Dermis blood vessel endothelial cell (primary cell): ENCODE measurements at places on chromosomes 2 and 18.

DNA sequence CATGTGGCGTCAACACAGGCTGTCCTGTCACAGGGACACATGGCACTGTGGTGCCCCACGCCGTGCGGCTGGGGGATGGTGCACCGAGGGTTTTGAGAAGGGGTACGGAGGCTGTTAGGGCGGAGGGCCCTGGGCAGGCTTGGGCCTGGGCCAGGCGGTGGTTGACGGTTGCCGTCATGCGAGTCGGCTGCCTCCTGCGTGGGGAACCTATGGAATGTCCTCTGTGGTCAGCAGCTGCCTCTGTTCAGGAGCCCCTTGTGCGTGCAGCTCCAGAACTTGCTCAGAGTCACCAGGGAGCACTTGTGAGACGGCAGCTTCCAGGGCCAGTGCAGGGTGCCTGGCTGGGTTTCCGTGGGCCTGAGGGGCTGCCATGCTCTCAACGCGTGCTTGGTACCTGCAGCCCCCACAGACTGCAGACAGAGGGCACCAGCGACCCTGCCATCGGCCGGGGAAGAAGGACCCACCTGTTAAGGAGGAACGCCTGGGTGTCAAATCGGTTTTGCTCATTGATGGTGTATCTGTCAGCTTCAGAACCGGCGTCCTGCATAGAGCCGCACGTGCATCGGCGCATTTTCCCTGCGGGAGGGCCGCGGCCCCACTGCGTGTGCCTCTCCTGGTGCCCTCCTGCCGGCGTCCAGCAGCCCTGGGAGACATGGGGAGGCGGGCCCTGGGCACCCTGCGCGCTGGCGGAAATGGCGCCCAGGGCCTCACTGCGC, 10.0 kb upstream of the D2HGDH start:
- peak; percentile 32 for DNase-seq

DNA sequence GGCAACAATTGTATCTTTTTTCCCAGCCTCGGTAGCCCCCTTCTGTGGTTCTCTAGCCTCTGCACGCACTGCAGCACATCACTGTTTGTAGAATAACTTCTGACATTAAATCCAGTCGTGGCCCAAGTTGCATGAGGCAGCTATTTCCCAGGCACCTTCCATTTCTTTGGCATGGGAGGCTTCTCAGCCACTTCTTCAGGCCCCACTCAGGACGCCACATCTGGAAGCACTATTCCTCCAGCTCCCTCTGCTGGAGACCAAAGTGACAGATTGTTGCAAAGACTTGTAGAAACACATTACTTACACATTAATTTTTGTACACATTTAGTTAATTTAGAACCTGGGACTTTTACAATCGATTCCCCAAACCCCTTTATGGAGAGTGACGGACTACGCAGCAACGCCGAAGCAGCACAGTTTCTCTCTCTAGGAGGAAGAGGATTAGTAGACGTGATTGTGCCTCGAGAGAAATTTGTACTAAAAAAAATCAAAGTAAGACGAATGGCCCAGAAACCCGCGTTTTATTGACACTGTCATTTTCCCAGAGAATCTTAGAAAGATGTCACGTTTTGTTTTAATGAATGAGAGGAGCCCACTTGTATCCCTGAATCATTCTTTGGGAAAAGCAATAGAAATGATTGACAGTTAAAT, 57.8 kb upstream of the RGPD5 start:
- peak; percentile 75 for DNase-seq

DNA sequence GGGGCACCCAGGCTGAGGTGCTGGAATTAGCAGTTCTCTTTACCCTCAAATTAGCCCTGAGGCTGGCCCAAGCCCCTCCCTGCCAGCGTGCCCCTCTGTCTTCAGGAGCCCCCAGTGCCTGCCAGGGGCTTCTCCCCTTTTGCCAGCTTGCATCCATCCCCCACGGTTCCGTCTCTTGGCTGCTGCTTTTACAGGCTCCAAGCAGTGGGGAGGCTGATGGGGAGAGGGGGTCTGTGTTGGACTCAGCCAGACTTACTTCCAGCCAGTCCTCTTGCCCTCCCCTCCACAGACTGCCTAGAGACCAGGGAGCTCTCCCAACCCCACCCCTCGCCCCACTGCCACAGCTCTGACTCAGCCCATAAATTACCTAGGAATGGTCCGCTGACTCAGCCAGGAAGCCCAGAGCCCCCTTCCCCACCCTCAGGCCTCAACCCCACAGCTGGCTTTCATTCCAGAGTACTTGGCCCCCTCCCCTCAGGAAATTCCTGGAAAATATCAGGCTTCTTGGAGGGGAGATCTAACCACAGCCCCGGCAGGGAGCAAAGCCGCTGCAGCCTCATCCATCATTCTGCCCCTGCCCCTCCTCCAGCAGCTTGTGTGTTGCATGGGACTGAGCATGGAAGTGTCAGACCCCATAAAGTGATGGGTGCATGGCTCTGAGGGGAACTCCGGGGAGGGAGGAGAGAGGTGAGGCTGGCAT, 184.6 kb downstream of the ZFP36L2 start:
- DNase-seq = peak; percentile 93

DNA sequence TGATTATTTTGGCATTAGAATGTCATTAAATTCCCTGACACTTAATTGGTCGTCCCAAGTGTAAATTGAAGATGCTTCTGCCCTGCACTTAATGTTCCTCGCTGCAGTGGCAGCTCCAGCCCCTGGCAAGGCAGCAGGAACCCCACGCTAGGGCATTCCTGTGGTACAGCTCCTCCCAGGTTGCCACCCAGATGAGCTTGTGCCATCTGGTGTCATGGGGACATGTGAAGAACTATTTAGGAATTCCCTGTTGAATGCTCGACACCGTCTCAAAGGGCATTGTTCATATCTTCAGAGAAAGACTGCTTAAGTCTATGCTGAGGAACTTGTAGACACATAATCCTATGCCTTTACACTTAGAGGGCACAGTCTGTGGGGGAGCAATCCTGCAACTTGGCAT, 38.9 kb downstream of the BCL2L11 start:
- DNase-seq = no peak

DNA sequence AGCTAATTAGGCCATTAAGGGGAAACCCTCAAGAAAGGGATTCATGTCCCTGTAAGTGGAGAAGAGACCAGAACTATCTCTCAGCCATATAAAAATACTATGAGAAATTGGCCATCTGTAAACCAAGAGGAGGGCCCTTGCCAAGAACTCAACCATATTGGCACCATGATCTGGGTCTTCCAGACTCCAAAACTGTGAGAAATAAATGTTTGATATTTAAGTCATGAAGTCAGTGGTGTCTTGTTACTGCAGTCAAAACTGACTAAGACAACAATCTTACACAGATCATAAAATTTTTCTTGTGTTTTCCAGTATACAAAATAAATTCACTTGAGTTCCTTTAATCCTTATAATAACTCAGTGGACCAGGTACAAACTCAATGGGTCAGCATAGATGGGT, 589.8 kb upstream of the CDH2 start:
- DNase-seq = no peak

- peak; percentile 38 for DNase-seq
Observed at GRCh38 chr18:159037-159652, 788 bp downstream of the USP14 start.

DNA sequence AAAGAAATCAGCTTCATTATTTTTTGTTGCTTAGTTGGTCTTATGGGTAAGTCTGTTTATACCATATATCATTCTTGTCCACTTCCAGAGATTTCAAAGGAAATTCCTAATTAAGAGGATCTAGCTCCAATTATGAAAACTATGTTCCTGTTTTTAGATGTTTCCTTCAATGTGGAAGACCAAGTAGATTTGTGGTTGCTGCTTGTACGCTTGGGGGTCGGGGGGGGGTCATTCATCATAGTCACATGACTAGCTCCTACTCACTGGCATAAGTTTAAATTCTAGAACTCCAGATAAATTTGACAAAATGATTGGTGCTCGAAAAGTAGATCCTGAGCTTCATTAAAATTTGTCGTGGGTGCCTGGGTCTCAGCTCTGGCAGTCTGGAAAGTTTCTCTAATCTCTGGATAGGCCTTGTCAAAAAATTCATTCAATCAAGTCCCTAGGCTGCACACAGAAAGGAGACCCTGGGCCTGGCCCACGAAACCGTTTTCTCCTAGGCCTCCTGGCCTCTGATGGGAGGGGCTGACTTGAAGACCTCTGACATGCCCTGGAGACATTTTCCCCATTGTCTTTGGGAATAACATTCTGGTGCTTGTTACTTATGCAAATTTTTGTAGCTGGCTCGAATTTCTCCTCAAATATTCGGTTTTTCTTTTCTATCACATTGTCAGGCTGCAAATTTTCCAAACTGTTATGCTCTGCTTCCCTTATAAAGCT, 62.5 kb downstream of the MEP1B start:
- no peak for DNase-seq

- DNase-seq = no peak
Observed at GRCh38 chr2:63118821-63119220, 68.2 kb downstream of the OTX1 start.

GRCh38 chr18:47929681-47930198, 719 bp downstream of the SMAD2 start:
- peak; percentile 53 for DNase-seq

DNA sequence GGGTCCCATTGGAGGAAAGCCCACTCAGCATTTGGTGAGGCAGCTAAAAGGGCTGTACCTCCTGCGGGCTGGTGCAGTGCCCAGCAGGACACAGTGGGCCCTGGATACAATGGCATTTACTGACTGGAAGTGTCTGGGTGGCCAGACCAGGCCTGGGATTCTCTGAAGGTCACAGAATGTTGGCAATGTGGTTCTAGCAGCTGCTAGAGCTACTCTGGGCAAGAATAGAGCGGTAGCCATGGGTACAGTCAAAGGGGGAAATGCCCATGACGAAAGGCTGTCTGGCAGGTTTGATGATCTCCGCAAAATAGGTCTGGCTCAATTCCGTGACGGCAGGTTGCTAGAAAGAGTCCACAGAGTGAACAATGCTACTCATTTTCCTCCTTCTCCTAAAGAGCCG, 241.8 kb downstream of the AFF3 start:
- DNase-seq = no peak

DNA sequence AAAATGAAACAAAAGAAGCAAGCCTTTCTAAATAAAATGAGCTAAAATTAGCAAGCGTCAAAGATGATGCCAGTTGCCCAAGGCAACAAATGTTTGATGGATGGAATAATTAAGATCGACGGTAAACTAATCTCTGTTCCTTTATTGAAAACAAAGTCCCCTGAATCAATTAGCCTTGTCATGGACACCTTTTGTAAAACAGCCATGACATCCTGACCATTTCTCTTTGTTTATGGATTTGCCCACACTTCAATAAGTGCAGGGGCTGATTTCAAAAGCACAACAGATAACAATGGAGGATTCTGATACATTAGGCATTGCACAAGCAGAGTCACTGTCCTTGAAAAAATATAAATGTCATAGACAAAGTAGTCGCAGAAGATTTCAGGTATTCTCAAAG, 160.1 kb upstream of the HNRNPA3 start:
- DNase-seq = no peak

- no peak for DNase-seq
Observed at GRCh38 chr18:41887100-41887499, 67.9 kb upstream of the PIK3C3 start.

- peak; percentile 47 for DNase-seq
Observed at GRCh38 chr2:27681841-27682240, 18.2 kb downstream of the SLC4A1AP start.

DNA sequence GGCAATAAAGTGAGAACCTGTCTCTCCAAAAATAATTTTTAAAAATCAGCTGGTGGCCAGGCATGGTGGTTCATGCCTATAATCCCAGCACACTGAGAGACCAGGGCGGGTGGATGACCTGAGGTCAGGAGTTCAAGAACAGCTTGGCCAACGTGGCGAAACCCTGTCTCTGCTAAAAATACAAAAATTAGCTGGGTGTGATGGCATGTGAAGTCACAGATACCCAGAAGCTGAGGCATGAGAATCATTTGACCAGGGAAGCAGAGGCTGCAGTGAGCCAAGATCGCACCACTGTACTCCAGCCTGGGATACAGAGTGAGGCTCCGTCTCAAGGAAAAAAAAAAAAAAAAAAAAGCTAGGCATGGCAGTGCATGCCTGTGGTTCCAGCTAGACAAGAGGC, 7.4 kb upstream of the GPR75 start:
- DNase-seq = no peak

- DNase-seq = no peak
Observed at GRCh38 chr2:179071810-179072355, 21.9 kb upstream of the CCDC141 start.

DNA sequence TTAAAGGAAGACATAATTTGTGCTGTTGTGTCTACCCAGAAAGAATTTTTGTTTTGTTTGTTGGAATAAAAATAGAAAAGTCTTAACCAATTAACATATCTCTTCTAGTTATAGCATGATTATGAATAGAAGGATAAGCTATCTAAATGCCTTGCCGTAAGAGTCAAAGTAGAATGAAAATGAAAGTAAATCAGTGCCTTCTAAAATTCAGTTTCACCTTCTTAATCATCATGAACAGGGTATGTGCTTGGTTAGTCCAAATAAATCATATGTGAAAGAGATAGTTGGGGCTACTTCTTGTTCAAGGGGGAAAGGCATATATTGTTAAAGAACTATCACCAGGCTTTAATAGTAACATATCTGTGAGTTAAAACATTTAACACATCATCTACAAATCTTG, 91.5 kb downstream of the GULP1 start:
- DNase-seq = peak; percentile 28

GRCh38 chr2:129781749-129782632, 197.5 kb upstream of the RAB6C start:
- no peak for DNase-seq

GRCh38 chr2:187618813-187619212, 64.6 kb upstream of the TFPI start:
- DNase-seq = no peak

DNA sequence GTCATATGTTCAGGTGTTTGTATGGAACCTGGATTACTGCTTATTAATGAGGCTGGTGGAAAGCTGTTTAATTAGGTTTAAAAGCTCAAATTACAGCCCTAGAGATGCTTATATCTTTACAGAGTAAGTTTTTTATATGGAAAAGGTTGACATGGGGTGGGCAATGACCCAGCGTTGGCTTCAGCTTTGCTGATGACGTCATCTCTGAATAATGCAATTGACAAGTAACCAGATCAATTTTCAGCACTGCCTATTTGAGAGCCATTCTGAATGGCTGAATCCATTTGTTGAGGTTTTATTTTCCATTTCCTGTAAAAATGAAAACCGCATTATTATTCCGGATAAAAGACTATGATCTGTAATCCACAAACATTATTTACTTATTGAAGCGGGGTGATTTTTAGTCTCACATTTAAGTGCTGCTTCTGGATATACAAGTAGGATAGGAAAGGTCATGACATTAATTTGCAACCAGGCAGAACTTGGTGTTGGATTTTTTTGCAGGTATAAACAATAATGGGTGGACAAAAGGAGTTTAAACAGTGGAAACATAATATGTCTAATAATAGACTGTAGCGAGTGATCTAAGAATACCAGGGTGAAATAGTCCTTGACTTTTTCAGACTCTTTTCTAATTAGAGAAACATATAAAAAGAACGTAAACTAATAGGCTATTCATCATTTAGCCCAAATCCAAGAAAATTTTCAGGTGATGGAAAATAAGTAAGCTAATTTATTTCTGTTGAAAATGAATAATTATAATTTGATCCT, 2.7 kb downstream of the PPP1R1C start:
- DNase-seq = no peak
